ENCODE measurements at places on chromosomes 3 and 15.

DNA sequence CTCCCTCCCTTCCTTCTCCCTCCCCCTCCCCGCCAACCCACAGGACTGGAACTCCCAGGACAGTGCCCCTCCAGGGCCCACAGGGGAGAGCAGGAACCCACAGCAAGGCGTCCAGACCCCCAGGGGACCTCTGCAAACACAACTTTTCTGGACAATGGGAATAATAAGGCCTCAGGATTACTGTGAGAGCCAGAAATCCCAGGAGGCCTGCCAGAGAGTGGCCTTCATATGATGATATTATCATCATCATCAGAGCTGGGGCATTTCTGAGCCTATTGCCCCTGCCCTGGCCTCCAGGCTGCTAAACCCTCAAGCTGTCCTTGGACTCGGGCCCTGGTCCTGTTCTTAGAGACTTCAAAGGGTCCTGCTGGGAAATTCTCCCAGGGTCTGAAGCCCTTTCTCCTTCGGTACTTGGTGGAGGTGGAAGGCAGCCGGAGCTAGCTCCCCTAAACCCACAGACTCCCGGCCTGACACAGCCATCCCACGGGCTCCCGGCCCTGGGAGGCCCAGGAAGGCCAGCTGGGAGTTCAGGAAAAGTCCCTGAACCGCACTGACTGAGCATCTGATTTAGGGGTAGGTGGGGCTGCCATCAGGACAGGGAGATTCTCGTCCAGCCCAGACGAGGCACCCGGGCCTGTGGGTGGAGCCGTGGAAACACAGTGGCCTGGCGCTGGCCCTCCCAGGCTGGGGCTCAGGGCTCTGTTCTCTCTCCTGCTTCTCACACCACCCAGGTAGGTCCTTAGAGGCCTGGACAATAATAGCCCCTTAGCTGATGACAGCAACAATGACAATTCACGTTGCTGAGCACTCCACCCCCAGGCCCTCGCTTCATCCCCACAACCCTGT lies 4.9 kb downstream of the CALML4 start:
- no peak for DNase-seq

- no peak for DNase-seq
Observed at GRCh38 chr15:66724732-66725463, 22.9 kb downstream of the SMAD6 start.

DNA sequence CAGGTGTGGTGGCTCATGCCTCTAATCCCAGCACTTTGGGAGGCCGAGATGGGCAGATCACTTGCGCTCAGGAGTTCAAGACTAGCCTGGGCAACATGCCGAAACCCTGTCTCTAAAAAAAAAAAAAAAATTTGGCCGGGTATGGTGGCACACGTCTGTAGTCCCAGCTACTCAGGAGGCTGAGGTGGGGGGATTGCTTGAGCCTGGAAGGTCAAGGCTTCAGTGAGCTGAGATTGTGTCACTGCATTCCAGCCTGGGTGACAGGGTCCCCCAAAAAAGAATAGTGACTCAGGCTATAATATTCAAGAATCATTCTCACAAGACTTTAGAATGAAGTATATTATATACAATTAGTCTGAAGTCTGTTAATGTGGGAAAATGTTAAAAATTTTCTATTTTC lies 70.5 kb upstream of the PLXND1 start:
- no peak for DNase-seq

DNA sequence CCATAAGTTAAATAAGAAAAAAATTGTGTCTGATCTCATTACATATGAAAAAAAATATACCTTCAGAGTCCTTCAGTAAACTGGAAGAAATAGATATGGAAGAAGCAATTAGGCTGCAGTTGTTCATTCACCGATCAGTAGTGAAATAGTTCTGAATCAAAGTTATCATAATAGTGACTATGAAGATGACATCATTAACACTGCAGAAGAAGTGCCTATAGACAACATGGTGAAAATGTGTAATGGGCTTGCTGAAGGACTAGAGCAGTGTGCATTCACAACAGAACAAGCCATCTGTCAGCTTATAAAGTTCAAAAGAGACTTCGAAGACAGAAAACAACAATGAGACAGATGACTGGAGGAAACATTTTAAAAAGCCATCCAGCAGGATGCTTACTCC lies 144.5 kb downstream of the NAALADL2 start:
- no peak for DNase-seq

- DNase-seq = no peak
Observed at GRCh38 chr15:40853241-40853890, 9.5 kb downstream of the SPINT1 start.

DNA sequence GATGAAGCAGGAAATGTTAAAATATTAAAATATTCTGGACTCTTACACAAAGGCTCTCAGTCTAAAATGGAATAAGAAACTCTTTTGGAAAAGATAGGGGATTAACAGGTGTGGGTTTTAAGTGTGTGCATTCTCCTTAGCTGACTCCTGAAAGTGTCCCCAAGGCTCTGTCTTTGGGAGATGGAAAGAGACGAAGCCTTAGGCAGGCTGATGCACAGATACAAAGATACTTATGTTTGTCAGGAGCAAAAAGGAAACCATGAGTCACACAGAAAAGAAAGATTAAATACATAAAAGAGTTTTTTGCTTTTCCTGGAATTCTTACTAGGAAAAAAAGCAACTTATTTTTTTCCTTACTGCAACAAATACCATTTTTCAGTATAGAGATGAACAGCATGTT lies 23.8 kb upstream of the ABI3BP start:
- DNase-seq = no peak

DNA sequence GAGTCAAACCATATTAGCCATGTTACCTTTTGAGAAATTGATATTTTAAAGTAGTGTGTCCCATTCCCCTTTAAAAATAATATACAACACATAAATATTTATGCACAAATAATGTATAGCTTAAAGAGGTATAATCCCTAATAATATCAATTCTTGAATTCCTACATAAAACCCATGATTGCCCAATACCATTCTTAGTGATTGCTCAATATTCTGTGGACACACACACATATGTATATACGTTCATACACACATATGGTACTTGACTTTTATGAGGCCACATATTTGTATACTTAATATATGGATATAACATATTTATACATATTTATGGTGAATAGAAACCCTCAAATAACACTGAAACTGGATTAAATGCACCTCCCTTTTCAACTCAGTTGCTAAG lies 367.4 kb downstream of the ZBBX start:
- DNase-seq = no peak

DNA sequence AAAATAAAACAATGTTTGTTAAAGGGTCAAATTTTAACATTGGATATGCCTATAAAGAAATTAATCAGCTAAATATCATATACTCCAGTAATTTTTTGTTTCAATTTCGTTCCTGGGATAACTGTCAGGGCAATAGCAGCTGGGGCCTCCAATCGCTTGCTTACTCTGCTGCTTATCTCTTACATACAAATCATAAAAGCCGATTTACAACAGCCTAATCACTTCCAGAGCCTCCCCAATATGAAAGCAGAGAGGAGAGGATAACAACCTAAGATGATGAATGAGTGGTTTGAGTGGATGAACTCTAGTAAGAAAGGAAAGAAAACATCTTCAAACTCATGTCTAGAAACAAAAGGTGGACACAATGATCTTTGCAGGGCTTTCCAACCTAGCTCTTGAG lies 80.7 kb upstream of the PSMD6 start:
- no peak for DNase-seq

GRCh38 chr3:1623896-1624295 lies 474.8 kb upstream of the CNTN4 start:
- DNase-seq = no peak

- no peak for DNase-seq
Observed at GRCh38 chr3:123281406-123281805, 79.7 kb downstream of the SEC22A start.

DNA sequence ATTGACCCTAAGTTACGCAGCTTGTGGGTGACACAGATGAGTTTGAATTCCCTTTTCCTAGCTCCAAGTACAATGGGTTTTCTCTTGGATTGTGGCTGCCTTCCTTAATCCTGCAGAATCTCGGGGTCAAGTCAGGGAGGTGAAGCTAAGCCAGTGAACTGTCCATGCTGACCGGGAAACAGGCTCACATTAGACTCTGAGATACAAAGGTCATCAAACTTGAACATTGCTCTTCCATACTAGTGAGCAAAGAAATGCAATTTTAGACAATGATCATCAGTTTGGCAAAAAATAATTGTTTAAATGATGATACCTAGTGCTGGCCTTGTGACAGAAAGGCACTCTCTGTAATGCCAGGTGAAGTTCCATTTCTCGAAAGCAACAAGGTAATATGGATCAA lies 31.6 kb downstream of the SLC6A1 start:
- DNase-seq = no peak

- no peak for DNase-seq
Observed at GRCh38 chr15:40285554-40286011, 2.7 kb upstream of the ANKRD63 start.

GRCh38 chr3:131655070-131655690 lies 152.4 kb upstream of the MRPL3 start:
- DNase-seq = peak; percentile 18

DNA sequence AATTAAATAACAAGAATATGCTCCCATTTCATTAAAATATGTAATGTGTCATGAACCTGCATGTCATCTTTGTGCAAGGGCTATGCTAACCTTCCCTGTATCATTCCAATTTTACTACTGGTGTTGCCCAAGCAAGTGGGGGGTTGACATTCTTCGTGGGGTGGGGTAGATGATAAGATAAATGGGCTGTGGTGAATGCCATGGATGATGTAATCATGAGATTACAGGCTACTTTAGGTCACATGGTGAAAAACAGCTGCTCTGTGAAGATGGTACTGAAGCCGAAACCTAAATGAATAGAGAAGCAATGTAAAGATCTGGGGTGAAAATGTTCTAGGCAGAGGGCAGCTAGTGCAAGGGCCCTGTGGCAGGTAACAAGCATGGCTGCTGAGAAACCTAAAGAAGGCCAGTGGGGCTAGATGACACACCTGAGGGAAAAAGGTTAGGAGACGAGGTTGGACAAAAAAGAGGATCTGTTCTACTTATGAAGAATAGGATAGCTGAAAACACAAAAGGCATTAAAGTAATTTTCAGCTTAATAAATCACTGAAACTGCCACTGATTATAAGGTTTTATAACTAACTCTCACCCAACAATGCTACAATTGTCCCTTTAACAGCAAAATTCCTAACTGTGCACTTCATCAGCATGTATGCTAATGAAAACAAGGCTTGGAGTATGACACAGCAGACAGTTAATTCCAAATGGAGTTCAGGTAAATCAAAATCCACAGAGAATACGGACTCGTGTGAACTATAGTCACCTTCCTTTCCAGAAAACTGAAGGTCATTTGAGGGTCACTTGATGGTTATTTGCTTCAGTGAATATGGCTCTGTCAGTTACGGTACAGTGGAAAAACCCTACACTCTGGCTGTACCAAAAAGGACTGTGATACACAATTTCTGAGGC lies 35.0 kb downstream of the MTMR10 start:
- no peak for DNase-seq

- no peak for DNase-seq
Observed at GRCh38 chr3:127746400-127747057, 73.8 kb downstream of the ABTB1 start.

GRCh38 chr15:71501344-71502076 lies 308.8 kb upstream of the NR2E3 start:
- DNase-seq = no peak

- DNase-seq = no peak
Observed at GRCh38 chr3:184380627-184381260, 890 bp downstream of the CHRD start.

DNA sequence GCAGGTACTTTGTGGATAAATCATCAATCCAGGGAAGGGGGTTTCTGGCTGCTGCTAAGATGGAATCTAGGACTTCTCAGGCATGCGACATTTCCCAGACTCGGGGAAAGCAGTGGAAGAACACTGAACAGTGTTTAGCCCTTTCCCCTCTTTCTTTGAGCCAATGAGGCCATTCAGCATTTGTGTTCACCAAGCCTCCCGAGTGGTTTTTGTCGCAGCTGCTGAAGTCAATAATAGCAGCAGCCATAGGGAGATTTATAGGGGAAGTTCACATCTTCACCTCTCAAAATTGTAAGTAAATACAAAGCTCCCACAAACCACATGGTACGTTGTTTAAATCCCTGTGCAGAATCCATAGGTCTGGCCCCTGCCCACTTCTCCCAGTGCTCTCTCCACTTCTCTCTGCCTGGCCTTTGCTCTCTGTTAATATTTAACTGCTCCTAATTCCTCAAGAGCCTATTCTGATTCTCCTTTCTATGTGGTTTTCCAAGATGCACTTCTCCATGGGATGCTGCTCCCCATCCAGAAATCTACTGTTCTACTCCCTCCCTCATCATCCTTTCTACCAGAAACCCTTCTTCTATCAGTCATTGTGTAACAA lies 230.7 kb downstream of the SHQ1 start:
- no peak for DNase-seq

- DNase-seq = no peak
Observed at GRCh38 chr3:56792193-56792592, 9.6 kb downstream of the ARHGEF3 start.

- no peak for DNase-seq
Observed at GRCh38 chr3:175222356-175222755, 363.2 kb downstream of the NAALADL2 start.

GRCh38 chr15:98408231-98408630 lies 240.1 kb upstream of the IGF1R start:
- no peak for DNase-seq

GRCh38 chr3:43726521-43726920 lies 35.8 kb downstream of the ABHD5 start:
- DNase-seq = no peak

GRCh38 chr3:149016669-149017541 lies 25.6 kb downstream of the GYG1 start:
- peak; percentile 85 for DNase-seq
